ENCODE measurements at places on chromosomes 6 and 20.

DNA sequence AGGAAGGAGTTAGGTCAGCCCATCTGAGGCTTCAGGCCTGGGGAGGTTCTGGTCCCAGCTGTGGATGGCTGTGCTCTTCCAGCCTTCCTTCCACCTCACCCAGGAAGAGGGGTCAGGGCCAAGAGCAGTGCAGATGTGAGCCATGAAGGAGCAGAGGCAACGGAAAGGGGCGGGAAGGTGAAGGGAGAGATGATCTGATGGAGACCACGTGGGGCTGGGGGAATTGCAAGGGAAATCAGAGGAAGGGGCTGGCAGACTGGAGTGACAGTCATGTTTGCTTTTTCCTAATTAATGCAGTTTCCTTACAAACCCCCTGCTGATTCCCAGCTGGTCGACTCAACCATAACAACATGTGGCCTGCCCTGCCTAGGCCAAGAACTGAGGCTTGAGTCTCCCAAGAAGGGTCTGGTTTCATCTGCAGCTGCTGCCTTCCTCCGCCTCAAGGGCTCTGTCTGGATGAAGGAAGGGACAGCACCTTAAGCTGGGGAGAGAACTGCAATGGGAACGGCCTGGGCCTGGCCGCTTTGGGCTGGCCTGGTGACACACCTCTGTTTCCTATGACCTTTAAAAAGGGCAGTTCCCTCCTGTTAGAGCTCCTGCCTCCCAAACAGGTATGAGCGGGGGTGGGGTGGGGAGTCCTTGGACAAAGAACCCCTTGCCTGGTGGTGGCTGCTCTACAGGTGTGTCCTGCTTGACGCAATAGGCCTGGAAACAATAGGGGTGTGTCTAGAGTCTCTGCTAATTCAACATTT lies 7.8 kb upstream of the MRPS18A start:
- DNase-seq: no peak

GRCh38 chr6:95866732-95867131 lies 149.0 kb upstream of the FUT9 start:
- no peak for DNase-seq

- no peak for DNase-seq
Measured at GRCh38 chr6:109290143-109290931, 91.9 kb downstream of the CD164 start.

DNA sequence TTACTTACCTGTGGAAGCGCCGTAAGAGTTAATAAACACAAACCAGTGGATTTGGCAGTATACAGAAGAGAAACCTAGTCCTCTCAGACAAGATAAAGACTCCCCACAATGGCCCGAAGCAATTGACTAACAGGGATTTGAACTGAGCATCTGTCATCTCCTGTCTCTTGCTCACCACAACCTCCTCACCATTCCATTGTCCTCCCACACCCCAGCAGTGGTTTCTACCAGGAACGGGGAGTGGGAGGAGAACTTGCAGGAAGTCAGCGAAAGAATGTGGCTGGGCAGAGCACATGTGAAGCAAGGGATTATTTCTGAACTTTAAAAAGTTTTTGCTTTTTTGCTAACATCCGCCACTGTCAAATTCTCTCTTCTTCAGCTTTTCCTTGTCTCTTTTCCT lies 24.6 kb upstream of the TAAR1 start:
- DNase-seq: no peak

- no peak for DNase-seq
Measured at GRCh38 chr20:36018208-36018988, 50.0 kb downstream of the CNBD2 start.

GRCh38 chr6:2242311-2242710 lies 3.1 kb downstream of the GMDS start:
- DNase-seq: no peak

DNA sequence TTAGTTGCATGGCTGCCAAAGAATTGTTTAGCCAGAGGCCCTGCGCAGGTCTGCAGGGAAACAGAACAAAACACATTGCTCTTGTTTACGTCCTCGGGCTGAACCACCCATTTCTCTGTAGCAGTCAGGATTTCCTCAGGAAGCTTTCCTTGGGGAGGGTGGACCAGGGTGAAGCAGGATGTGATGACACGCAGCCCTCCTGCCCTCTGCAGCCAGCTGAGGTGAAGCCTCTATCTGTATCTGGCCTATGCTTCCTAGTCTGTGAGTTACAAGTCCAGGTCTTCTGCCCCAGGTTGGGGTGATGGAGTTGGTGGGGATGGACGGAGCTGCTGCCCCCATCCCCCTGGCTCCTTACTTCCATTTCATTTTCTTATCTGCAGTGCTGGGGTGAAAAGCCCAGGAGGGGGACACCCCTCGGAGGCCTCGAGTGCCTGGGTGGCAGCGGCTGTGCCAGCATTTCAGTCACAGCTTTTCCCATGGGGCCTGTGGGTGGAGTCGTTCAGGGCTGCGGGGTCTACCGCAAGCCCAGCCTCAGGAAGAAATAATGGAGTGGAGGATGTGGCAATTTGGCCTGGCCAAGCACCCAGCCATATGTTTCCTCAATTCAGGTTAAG lies 24.9 kb downstream of the SASH1 start:
- no peak for DNase-seq

DNA sequence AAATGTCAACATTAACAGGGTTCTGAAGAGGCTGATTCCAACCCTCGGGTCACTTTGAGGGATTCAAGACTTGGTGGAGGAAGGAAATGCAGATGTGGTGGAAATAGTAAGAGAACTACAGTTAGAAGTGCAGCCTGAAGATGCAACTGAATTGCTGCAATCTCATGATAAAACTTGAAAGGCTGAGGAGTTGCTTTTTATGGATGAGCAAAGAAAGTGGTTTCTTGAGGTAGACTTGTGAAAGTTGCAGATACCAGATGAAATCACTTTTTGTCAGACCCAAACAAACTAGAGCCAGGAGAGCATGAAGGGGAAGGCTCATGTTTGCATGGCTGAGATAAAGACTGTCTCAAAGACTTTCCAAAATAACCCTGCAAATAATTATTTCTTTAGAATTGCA lies 16.2 kb downstream of the ANKRD6 start:
- DNase-seq: no peak

DNA sequence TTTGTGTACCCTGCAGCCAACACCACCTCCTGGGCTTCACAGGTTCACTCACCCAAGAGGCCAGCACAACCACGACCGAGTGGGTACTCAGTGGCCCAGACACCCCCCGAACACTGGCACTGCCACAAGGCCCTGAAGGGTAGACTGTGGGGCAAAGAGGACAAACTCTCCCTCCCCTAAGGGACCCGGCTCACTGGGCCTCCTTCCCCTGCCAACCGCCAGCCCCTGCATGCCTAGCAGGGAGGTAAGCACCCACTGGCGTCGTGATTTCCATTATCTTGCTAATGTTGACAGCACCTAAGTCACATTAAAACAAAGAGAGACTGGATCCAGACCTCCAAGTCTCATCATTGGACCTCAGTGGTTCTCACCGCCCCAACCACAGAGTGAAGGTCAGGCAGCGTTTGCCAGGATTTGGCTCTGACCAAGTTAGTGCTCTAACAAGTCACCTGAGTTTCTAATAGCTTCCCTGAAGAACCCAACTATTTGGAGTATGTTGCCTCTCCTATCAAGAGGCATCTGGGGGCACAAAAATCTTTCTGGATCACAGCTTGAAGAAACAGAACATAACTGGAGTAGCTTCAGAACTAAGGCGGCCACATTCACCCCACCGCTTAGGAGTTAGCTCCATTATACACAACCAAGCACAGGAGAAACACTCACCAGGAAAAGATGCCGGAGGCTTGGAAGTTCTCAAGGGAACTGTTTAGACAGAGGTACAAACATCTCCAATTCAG lies 14.0 kb upstream of the APMAP start:
- no peak for DNase-seq

GRCh38 chr6:33093855-33094254 lies 18.1 kb downstream of the HLA-DPB1 start:
- no peak for DNase-seq

GRCh38 chr6:128847431-128848210 lies 35.3 kb upstream of the LAMA2 start:
- no peak for DNase-seq

- no peak for DNase-seq
Measured at GRCh38 chr6:126123226-126123625, 136.9 kb downstream of the TRMT11 start.

GRCh38 chr6:41571021-41571780 lies 25.0 kb downstream of the FOXP4 start:
- DNase-seq: no peak
